ENCODE measurements at places on chromosomes 1 and 21.

DNA sequence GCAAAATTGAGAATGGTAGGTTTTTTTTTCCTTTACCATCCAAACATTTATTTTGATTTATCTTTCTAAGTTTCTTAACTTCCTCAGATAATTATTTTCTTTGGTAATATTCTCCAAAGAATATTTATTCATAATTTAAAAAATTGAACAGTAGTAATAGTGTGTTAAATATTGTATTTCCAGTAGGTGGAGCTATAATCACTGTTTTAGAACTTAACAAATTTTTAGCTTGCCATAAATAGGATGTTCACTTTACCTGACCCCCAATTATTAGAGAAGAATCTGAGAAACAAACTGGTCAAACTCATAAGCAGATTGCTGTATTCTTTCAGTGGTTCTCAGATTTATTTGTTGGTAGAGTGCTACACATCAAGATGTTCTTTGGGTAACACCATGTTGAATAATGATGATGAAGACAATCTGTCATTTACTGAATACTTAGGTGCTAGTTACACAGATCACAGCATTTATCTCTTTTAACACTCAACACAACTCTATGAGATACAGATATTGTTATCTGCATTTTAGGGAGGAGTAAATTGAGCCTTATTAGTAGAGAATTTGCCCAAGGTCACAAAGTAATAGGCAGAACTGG lies 82.4 kb upstream of the GPR88 start:
- no peak for DNase-seq

DNA sequence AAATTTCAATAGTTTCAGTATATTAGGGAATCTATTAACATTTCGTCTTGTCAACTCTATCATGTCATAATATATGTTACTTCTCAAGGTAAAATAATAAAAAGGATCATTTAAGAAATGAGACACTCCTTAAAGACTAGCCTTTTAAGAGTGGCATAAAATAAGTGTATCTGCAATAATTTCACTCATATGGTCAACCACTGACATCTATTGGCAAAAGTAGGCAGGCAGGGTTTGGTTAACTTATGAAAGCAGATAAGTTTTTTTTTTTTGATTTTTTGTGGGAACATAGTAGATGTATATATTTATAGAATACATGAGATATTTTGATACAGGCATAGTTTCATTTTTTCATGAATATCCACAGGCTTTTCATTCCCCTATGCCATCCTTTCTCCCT lies 5.5 kb upstream of the RGS21 start:
- peak; percentile 58 for DNase-seq

DNA sequence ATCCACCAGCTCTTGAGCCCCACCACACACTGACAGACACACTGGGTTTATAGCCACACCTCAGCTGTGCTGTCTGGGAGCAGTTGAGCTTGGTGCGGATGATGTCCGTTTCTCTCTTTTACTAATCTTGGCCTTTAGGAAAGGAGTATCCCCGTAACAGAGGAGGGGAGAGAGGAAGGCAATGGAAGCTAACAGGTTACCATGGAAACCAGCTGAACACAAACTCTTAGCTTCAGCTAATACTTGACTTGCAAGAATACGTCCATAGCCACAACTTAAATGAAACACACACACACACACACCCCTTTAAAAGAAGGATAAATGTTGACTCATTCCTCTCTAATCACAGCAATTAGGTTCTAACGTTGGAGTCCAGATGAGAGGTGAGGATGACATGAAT lies 28.0 kb upstream of the LRRN2 start:
- DNase-seq = no peak

GRCh38 chr1:173097001-173097400 lies 46.3 kb upstream of the TNFSF18 start:
- peak; percentile 54 for DNase-seq

- DNase-seq = peak; percentile 44
Observed at GRCh38 chr1:154567386-154568156, at the start of gene CHRNB2. Gene CHRNB2 (plus strand): TSS chr1:154567778. CDS start chr1:154568045, 267 bp downstream.
